Activated CD8-positive, alpha-beta memory T cell treated with anti-CD3 and anti-CD28 coated beads for 4 hours (primary cell): ENCODE measurements at places on chromosomes 7 and 10.
A peak's percentile ranks its signal among the peaks of the same experiment; 100 is the strongest.

DNA sequence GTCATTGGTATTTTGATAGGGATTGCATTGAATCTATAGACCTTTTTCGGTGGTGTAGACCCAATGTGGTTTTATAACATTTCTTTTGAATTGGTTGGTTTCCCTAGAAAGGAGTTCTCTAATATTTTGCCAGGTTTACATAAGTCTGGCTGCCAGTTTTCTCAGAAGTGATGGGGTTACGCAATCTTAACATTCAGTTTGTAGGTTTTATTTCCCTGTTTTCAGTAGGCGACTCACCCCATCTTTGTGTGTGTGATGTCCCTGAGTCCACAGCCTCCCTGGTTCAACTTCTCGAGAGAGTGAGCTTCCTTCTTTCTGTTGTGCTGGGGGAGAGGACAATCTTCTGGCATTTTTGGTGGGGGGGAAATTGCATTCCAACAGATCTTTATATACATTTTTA lies 9.6 kb upstream of the KIF5B start:
- DNase-seq, result no peak

DNA sequence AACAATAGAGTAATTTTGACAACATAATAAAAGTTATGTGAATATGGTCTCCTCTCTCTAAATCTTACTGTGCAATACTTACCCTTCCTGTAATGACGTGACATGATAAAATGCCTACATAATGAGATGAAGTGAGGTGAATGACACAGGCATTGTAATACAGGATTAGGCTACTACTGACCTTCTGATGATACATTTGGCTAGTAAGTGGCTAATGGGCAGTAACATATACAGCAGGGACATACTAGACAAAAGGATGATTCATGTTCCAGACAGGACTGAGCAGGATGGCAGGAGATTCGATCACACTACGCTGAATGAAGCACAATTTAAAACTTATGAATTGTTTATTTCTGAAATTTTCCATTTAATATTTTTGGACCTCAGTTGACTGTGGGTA lies 4.7 kb downstream of the C10orf88 start:
- no peak for DNase-seq

DNA sequence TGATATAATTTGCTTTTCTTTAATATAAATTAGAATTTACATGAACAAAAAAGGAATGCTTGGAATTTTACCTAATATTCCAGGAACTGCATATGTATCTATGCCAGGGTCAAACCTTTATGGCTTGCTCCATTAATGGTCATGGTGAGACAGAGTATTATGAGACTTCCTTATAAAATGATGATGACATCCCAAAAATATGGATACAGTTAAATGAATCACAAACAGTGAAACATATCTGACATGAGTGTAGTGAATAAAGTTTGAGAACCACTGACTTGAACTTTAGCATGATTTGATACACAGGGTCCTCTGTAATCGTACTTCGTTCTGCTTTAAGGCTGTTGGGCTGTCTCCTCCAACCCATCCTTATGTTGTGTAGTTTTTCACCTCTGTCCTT lies 51.8 kb downstream of the MARCHF5 start:
- DNase-seq, result no peak

- DNase-seq, result no peak
Measured at GRCh38 chr7:140081774-140082425, 19.1 kb upstream of the PARP12 start.

DNA sequence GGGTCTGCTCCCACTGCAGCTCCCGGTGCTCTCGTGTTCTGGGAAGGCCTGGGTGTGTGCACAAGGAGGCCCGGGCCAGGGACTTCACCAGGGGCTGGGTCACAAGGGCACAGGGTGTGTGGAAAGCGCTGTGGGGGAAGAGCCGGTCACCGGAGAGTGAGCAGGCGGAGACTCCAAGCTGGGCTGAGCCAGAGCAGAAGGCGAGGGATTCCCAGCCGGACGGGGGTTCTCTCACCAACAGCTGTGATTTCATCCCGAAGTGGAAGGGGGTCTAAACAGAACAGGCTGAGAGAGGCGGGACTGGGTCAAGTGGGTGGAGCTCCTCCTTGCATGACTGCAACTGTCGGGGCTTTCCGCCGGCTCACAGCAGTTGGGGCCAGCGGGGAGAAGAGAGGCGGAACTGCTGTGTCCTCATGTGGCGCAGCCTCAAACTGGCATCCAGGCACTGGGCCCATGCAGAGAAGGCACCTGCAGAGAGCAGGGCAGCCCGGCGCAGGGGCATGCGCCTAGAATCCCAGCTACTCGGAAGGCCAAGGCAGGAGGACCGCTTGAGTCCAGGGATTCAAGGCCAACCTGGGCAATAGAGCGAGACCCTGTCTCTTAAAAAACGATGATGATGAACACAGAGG lies 7.6 kb upstream of the ORAI2 start:
- DNase-seq, result peak; percentile 81

GRCh38 chr10:116094356-116094755 lies 178.7 kb downstream of the GFRA1 start:
- DNase-seq, result no peak

GRCh38 chr10:114876602-114877300 lies 55.2 kb downstream of the FHIP2A start:
- no peak for DNase-seq

DNA sequence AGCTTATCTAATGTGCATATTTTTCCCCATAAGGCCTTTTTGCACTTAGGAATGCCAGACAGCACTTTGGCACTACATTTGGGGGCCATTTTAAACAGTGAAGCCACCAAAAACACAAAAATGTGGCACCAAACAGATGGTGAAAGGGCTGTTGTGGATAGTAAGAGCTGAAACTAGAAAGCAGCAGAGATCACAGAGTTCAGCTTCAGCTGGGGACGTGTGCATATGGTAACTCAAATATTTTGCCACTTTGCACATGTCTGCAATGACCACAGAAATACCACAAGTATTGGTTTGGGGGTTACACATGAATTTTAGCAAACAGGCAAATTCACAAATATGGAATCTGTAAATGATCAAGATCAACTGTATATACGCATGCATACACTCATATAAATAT lies 72.8 kb downstream of the PODXL start:
- DNase-seq, result no peak

DNA sequence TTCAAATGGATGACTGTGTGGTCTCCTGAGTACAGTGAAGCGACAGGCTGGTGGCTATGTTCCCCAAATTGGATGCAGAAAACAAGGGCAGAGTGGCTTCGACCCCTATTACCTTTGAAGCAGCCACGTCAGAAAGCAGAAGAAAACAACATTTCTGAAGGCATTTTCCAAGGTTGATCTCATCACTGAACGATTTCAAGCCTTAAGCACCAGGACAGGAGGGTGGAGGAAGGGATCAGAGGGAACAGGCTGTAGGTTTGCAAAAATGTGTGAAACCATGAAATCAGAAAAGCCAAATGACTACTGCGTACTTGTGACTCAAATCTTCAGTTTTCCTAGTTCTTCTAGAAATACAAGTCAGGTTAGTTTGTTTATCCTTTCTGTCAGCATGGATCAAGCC lies 181.0 kb upstream of the TMEM106B start:
- DNase-seq, result no peak

GRCh38 chr10:122864194-122864592 lies 15.2 kb downstream of the FAM24B start:
- DNase-seq, result no peak

- no peak for DNase-seq
Measured at GRCh38 chr7:11701829-11702560, 130.0 kb downstream of the THSD7A start.

DNA sequence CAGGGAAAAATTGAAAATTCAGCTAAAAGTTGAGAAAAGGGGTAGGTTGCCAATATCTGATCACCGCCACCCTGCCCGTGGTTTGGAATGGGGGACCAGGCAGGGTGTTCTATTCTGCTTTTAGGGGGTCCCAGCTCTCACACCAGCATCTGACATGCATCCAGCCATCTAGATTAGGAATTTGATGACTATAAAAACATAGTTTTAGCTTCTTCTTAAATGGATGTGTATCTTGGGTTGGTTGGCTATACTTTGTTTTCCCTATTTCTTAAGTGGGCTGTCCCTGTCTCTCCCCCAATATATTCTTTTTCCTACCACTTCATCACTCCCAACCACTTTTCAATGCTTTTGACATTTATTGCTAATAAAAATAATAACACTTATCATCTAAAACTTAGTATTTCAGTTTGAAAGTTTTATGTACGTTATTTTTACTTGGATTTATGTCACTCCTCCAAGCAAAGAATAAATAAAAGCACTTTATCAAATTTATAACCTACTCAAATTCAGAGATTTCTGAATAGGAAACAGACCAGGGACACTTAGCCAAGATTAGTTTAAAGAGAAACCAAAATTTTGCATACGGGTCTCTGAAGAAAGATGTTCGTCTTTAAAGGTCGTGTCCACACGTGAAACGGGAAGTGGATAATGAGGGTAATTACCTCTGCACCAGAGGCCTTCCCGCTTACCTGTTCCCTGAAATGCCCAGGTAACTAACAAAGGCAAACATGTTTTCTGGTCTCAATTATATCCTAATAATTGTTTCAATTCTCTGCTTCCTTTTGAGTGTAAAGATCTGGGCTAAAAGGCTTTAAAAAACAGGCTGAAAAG lies 233.2 kb upstream of the AUTS2 start:
- DNase-seq, result no peak

GRCh38 chr10:7274293-7274692 lies 136.5 kb downstream of the SFMBT2 start:
- DNase-seq, result no peak

DNA sequence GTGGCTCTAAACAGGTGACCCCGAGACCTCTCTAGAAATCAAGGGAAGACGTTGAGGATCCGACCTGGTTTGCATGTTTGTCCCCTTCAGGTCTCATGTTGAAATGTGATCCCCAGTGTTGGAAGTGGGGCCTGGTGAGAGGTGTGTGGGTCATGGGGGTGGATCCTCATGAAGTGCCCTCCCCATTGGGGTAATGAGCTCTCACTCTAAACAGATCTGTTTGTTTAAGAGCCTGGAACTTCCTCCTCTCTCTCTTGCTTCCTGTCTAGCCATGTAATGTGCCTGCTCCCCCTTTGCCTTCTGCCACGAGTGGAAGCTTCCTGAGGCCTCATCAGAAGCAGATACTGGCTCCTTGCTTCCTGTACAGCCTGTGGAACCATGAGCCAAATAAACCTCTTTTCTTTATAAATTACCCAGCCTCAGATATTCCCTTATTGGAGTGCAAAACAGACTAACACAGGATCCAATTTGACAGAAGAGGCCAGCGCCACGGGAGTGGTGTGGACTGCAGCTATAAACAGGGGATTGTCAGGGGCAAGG lies 10.8 kb upstream of the POLM start:
- no peak for DNase-seq

DNA sequence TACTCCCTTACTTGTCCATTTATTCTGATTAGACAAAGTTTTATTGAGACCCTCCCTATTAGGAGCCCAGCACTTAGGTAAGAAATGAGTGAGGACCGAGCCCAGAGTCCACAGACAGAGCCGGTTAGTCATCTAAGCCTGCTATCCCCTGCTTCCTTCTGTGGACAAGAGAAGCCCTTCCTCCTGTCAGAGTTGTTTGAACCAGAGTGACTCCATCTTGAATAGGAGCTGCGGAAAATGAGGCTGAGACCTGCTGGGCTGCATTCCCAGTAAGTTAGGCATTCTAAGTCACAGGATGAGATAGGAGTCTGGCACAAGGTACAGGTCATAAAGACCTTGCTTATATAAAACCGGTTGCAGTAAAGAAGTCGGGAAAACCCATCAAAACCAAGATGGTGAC lies 109.1 kb downstream of the CPXM2 start:
- DNase-seq, result no peak

GRCh38 chr10:126595160-126595559 lies 75.3 kb downstream of the C10orf90 start:
- DNase-seq, result no peak

GRCh38 chr10:129767751-129768150 lies 196.3 kb downstream of the EBF3 start:
- no peak for DNase-seq
